Stimulated activated CD8-positive, alpha-beta memory T cell treated with anti-CD3 and anti-CD28 coated beads, Interleukin-4, amount 100 ng/mL, for 1 hour (primary cell): ENCODE measurements at places on chromosomes 2 and 18.

DNA sequence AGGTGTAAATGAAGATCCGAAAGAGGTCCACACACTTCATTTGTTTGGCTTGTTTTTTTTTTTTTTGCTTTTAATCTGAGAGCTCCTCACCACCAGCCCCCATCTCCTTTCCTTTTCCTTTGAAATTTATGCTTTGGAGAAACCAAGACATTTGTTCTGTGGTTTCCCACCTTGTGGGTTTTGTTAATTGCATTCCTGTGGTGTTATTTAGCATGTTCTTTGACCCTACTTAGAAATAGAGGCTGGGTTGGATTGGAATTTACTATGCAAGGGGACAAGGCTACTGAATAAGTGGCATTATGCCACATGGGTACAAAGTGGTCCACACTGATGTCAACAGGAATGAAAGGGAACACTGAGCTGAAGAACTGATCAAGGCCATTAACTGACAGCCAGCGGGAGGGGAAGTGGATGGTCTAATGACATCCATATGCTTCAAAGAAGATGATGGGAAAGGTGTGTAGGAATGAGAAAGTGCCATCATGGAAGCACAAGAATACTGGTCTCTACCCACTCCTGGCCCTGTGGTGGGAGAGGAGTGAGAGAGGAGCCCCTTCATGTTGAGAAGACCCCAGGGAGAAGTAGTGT, 8.9 kb downstream of the CCL20 start:
- no peak for DNase-seq

DNA sequence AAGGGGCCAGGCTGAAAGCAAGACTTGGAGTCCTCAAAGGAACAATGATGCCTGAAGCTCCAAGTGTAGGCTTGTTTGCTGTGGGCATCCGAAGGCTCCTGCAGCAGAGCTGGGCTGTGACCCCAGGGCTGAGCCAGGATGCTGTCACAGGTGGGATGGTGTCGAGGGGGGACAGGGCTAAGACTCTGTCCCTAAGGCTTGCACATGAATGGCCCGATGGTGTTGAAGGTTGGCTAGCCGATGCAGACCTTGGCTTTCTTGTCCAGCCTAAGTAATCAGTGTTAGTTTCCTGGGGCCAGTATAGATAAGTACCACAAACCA, 251.0 kb downstream of the NDUFA10 start:
- no peak for DNase-seq

DNA sequence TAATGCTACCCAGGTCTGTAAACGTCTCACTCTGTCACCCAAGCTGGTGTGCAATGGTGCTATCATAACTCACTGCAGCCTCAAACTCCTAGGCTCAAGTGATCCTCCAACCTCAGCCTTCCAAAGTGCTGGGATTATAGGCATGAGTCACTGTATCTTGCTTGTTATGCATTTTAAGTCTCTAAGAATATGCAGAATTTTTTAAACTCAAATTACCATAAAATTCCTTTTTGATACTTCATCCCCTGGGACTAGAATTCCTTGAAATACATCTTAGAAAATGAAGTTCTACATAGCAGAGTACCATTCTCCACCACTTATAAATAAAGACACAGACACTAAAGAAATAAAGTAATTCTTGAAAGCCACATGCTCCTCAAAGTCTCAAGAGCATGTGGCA, 30.2 kb upstream of the LRATD1 start:
- no peak for DNase-seq

DNA sequence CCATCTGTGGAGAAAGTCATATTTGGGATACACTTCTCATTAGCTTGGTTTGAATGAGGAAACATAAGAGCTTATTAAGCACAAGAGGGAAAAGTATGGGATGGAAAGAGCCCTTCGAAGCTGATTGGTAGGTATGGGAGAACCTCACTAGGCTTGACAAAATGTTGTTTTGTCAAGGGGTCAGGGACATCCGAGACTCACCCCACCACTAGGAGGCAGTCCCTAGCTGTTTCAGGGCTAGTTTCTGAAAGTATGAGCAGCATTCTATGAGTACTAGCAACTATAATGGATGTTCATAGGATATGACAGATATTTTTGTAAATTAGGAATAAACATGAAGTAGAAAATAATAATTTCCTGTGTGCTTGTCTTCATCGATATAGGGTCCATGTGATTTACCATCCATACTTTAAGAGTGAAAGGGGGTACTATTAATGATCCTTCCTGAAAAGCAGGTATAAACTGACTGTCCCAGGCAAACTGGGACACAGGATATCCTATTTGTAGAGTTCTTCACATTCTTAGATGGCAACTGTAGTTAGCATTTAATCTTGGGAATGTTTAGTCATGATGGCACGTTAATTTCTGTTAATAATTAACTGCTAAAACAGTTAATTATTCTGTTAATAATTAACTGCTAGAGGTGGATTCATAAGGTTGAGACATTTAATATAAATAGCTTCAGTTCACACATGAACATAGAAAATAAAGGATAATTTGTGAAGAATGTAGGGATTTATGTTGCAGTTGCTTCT, 28.4 kb downstream of the OTX1 start:
- no peak for DNase-seq

GRCh38 chr18:53305461-53305860, 919.0 kb downstream of the MBD2 start:
- no peak for DNase-seq

DNA sequence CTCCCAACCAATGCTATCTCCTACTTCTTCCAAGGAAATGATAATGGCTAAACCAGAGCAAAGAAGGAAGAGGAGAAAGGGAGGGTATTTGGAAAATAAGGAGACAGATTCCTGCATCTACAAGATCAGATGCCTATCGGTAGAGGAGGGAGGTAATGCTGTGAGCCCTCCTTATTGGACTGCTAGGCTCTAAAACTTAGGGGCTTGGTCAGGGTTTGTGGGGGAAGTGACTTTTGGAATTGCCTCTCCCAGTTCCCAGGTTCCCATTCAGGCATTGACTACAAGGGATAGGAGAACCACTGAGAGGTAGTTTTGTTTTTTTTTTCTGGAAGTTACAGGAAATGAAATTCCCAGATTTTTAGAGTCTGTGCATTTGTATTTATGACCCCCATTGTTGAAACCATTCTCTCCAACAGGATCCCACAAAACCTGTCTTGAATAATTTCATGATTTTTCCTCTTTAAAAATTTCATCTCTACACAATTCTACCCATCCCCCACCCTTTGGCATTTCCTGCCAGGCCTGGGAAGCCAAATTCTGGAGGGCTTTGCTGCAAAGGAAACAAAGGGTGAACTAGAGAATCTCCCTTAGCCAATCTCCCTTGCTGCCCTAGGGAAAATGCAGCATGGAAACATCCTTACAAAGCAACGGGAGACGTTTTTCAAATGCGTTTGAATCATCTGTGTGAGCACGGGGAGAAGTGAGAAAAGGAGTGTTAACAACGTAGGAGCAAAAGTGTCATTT, 282.1 kb upstream of the EPAS1 start:
- DNase-seq = no peak

DNA sequence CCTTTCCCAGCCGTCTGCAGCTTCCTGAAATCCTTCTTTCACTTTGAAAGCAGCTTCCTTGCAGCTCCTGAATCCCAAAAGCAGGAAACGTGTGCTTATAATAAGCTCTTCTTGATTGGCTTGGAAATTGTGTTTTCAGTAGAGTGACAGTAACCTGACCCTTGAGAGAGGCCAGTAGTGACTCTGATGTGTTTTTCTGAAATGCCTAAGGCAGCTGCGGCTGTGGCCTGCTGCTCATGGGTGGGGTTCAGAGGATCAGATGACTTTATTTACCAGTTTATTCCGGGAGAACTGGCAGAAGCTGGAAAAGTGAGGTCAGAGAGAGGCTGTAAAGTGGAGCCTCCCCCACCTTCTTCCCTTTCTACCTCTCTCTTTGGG, 31.9 kb upstream of the RPIA start:
- DNase-seq = no peak

DNA sequence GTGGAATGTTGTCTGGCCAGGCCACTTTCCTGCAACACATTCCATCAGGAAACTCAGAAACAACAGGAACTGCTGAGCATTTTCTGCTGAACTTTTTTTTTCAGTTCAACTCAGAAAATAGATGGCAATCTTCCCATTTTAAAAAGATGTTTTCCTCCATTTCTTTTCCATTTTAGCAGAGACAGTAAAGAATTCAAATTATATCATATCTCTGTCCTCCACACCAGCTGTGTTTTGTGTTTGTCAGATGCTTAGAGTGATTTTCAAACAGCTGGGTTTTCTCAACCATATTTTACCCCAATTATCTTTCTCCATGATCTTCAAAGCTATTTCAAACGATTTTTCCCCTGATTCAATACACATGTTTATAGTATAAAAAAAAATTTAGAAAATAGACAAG, 713.4 kb downstream of the LRRTM4 start:
- no peak for DNase-seq

- DNase-seq = no peak
Measured at GRCh38 chr2:221833966-221834365, 261.9 kb upstream of the EPHA4 start.

GRCh38 chr18:44903327-44903726, 222.6 kb downstream of the SETBP1 start:
- DNase-seq = no peak

DNA sequence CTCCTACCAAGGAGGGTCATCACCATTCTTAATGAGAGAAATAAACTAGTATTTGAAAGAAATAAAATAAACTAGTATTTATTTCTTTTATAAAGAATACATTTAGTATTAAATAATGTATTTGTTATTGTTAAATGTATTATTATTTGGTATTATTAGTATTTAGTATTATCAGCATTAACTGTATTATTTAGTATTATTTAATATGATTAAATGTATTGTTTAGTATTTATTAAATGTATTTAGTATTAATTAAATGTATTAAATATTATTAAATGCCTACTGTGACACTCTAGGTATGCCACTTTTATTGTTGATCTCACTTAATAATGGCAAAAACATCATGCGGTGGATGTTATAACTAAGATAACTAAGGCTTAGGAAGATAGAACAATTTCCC, 353.6 kb upstream of the MAP2 start:
- no peak for DNase-seq

GRCh38 chr2:232997749-232998665, 15.0 kb downstream of the NGEF start:
- no peak for DNase-seq

- DNase-seq = no peak
Measured at GRCh38 chr2:207401338-207401737, 128.4 kb upstream of the CREB1 start.

- no peak for DNase-seq
Measured at GRCh38 chr18:79413901-79414300, 18.2 kb downstream of the NFATC1 start.

DNA sequence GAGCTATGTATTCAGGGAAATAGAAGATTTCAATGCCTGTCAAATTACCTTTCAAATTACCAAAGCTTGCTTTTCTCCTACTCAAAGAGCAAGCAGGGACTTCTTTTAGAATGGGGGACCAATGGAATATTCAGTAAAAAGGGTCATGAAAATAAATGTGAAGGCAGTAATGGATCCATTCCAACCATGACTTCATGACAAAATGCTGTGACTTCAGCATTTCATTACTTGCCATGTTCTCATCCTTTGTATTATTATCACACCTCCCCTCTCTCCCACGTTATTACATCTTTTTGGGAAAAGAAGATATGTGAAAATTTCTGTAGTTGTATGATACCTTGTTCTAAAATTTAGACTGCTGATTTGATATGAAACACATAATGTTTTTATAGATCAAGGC, 864.0 kb upstream of the FSHR start:
- no peak for DNase-seq

DNA sequence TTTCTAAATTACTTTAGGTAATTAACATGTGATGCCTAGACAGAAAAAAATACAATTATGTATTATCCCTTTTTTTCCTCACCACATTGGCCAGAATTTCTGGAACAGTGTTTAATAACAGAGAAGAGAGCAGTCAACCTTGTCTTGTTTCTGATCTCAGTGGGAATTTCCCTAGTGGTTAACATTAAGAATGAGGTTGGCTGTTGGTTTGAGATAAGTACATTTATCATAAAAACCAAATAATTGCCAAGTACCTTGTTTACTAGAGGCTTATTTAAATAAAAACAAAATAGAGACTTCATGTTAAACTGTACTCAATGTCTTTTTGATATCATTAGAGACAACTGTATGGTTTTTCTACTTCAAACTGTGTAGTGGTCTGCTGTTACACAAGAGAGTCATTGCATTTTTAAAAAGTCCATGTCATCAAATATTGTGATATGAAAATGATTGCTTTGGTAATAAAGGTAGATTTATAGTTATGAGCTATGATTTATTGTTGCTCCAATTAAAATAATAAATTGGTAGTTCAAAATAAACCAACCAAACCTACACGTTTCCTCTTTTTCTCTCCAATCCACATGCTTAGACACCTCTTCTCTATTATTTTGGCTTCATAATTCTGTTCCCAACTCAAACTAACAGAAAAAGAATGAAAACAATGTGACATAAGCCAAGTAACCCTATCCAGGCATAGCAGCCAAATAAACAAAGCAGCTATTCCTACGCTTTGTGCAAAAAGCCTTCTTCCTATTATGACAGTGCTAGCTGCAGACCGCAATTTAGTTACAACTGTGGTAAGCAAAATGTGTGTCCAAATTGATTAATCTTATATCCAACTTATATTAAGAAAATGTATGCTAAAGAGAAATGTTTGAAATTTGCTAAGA, 20.9 kb upstream of the TANK start:
- no peak for DNase-seq

DNA sequence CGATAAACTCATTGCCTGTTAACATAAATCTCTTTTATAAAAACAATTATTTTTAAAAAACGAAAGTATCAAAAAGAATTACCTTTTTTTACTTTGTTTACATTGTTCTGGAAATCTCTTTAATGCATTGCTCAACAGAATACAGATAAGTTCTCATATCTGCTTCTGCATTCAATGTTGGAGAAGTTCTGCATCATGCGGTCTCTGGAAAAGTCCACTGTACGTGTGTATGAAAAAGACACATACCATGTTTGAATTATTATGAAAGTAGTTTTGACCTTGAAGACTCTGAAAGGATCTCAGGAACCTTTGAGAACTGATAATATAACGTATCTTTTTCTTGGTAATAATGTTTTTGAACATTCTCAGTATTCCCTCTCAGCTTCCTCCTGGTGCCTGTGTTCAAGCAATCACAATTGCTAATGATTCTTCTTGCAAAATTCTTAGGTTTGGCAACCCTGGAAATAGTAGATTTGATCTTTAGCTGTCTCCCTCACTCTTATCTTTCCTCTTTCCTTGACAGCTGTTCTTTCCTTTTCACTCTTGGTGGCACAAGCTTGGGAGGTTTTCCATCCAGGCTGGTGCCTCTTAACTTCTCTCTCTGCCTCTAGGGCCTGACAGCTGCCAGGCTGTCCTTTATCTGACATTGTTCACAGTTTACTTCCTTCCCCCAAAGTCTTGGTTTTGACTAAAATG, 12.4 kb upstream of the IL1R1 start:
- DNase-seq = no peak

DNA sequence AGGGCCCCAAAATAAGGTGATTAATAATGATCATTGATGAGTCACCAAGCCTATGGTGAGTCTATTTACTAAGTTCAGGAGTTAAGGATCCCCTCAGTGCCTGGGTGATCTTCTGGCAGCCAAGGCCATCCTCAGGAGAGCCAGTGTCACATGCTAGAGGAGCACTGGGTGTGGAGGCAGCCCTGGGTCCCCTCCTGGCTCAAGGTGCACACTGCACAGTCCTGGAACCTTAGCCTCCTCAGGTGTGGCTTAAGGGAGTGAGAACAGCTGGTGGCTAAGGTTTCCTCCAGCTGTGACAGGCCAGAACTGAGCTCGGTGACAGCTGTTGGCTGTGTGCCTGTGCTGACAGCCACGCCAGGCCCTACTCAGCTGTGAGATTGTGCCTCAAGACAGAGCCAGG, 52.1 kb upstream of the ACAA2 start:
- no peak for DNase-seq
